ENCODE measurements at places on chromosomes 7 and 10. TPM values are rescaled to one million over a fixed set of nuclear protein-coding genes. Genes with fewer than 3 reads are reported as not detected.

- no peak for DNase-seq
Measured at GRCh38 chr10:131246775-131247174, 64.7 kb downstream of the TCERG1L start.

Gene GIGYF1
- total RNA-seq = 15.8 TPM

Gene DENND2A
- total RNA-seq = 0.04 TPM

DNA sequence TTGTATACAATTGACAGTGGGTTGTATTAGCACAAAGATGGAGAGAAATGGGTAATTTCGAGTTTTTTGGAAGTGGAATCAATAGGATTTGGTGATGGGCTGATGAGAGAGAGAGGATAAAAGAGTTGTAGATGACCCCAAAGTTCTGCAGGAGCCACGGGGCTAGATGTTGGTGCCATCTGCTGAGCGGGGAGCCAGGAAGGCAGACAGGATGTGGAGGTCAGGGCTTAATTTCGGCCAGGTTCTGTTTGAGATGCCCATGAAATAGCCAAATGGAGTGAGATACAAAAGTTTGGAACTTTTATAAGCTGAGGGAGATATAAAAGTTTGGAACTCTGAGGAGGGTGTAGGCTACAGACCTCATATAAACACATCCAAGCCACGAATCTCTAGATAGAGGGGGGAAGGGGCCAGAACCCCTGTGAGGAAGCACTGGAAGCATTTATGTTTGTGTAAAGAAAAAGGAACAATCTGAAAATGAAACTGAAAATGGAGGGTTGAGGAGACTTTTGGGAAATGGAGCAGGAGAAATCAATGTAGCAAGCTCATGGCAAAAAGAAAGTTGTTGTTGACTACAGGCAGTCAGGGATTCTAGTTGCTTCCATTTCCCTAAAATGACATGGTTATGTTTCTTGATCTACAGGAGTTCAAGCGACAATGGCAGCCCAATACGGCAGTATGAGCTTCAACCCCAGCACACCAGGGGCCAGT is 2.2 kb downstream of the GIMAP4 start:
- no peak for DNase-seq

- no peak for DNase-seq
Measured at GRCh38 chr7:88331322-88331721, 24.6 kb upstream of the STEAP4 start.
